ENCODE measurements at places on chromosomes 2 and 18.

- DNase-seq = no peak
These were observed 96.0 kb downstream of the ACOXL start for GRCh38 chr2:110828330-110828729.

GRCh38 chr2:24702800-24703199, 90.4 kb downstream of the PTRHD1 start:
- DNase-seq = no peak

DNA sequence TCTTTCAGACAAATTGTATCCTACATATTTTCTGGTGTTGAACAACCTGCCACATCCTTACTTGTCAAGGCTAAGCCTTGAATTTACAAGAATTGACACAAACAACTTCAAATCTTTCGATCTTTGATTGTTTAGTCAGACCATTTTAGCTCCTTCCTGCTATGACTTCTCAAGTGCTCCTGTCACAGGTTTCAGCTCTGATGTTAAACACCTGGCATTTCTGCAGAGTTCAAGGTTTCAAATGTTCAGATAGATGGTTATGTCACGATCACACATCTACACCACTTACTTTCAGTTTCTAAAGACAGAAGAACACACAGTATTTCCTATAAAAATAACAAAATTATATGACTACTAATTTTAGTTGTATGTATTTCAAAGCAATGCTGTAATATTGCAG, 84.0 kb downstream of the RND3 start:
- no peak for DNase-seq

- DNase-seq = no peak
These were observed 3.0 kb downstream of the SAP130 start for GRCh38 chr2:128024816-128025215.

DNA sequence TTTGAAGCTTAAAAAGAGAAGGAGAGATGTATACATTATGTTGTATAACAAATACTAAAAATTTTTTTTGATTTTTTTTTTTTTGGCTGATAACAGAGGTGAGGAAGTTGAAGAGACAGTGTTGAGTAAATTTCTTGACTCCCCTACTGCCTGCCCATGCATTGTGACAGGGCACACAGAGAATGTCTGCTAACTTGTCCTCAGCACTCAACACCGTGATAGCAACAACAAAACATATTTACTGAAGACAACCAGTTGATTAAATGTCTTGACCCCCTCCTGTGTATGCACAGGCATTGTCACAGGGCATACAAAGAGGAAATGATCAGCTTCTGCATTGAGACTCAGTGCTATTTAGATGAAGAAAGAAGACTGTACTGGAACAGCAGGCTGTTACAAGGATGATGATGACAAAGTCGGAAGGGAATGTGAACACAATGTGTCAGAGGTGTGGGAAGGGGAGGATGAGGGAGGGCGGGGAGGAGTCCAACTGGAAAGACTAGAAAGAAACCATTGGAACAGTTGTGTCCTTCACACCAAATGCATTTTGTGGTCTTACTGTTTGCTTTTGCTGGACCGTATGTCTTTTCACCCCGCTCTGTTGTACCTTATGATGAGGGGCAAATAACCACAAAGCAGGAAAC, 89.5 kb downstream of the CERS6 start:
- no peak for DNase-seq

Measured in left hindlimb (tissue), 1 donor.